ENCODE measurements at places on chromosomes 12 and 14. TPM values are rescaled to one million over a fixed set of nuclear protein-coding genes. Genes with fewer than 3 reads are reported as not detected.

The RNASE1 gene
- polyA plus RNA-seq, result 192 TPM

The KRT79 gene
- polyA plus RNA-seq, result 0.41 TPM

The FITM1 gene
- 146 TPM for polyA plus RNA-seq

The MIP gene
- polyA plus RNA-seq, result not detected

DNA sequence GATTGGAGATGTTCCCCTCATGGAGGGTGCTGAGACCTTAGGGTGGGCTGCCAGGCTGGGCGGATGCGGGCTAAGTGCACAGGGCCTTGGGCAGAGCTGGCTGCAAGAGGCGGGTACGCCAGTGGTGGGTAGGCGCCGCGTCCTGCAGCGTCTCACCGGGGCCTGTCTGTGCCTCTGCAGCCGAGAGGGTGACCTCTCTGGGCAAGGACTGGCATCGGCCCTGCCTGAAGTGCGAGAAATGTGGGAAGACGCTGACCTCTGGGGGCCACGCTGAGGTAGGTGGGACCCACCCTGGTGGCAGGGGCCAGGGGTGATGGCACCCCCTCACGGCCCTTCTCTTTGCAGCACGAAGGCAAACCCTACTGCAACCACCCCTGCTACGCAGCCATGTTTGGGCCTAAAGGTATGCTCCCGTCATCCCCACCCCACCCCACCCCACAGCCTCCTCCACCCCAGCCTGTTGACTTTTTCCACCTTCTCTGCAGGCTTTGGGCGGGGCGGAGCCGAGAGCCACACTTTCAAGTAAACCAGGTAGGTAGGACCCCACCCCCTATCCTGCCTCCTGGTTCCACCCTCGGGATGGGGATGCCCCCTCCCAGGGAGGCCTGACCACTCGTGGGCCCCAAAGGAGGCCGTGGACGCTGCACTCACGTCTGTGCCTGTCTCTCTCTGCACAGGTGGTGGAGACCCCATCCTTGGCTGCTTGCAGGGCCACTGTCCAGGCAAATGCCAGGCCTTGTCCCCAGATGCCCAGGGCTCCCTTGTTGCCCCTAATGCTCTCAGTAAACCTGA lies 1.5 kb downstream of the CRIP1 start:
- DNase-seq, result no peak

DNA sequence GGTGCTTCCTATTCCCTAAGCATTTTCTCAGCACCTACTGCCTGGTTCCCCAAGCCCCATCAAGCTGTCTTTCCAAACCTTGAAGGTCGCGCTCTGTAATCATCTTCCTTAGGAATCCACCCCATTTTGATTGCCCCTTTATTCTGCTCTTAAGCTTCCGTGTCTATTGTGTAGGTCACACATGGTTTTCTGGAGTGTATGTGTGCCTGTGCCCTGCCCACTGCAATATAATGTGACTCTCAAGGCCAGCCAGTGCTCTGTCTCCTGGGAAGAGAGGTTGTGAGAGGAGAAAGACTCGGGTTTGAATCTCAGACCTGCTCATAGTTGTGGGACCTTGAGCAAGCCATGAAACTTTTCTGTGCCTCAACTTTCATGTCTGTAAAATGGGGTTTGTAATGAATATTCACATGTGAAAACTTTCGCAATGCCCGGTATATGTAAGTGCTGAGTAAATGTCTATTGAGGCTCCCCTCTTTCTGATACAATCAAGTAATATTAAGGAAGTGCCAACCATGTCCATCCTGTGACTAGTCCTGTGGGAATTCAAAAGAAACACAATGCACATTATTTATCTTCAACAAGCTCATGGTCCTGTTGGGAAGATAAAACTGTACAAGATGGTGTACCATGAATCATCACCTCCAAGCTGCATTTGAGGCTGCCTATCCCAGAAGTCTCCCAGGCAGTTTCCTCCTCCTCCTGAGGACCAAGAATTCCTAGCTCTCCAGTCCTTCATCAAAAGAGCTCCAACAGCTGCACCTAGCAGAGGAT lies 774 bp upstream of the KRT75 start:
- no peak for DNase-seq

GRCh38 chr12:14984766-14985285 lies 12.0 kb downstream of the PDE6H start:
- no peak for DNase-seq

DNA sequence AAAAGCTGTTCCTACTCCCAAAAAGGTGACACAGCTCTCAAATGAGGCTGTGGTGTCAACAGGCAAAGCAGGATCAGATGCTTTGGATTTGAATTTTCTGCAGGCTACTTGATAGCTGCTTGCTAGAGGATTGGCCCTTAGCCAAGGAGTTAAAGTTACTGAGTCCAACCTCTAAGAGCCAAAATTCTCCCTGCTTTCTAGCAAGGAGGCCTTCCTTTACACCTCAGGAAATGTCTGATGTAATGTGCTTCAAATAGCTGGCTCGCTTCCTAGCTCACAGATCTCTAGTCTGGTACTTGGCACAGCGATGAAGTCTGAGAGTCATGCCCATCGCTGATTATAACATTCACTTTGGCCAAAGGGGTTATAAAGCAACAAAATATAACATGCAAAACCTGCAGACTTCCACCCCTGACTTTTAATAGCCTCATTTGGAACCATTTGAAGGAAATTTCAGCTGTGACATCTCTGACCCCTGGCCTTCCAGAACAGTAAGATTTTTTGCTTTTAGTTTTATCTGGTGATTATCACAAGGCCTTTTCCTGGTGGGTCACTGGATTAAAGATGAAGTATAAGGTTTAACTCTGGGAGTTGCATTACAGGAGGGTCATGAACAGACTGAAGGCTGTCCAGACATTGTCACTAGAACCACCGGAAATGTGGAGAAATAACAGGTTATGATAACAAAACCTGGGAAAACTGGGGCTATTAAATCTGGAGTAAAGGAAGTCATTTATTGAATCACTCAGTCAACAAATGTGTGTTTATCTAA lies 189.7 kb downstream of the EPS8 start:
- peak; percentile 59 for DNase-seq

DNA sequence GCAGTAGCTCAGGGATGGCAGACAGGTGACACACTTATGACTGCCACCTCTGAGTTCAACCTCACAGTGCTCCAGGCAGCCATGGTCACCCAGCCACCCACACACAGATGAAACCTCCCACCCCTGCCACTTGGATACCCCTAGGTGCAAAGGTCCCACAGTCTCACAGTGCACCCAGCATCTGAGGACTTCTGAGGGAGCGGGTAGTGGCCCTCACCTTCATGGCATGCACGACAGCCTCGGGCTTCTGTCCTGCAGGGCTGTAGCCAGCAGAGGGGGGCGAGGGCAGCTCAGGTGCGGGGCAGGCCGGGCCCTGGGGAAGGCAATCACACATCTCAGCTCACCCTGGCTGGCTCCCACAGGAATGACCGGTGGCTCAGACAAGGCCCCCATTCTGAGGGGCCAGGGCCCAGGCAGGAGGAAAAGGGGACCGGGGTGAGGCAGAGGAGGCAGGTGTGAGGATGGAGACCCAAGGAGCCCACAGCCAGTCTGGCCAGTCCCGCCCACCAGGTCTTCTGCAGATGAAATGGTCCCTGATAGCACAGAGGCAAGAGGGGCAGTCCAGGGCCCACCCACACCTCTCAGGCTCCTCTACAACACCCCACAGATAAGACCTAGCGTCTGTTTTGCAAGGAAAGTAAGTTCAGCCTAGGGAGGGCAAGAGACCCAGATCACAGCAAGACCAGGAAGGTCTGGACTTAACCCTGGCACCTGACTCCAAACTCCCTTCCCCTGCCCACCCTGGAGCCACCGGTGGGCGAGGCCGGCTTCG lies 35.8 kb downstream of the CCNK start:
- DNase-seq, result no peak

DNA sequence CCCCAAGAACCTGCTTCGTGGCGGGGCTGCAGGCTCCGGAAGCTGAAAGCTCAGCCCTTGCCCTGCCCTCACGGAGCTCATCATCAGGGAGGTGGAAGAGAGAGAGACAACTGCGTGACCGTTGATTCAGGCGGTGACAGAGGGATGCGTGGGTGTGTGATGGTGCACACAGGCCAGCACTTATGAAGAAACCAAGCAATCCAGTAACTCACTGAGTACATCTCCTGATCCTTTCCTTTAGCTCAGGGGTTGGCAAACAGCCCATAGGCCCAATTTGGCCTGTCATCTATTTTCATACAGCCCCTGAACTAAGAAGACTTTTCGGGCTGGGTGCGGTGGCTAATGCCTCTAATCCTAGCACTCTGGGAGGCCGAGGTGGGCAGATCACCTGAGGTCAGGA lies 49.9 kb downstream of the TESC start:
- DNase-seq, result no peak

DNA sequence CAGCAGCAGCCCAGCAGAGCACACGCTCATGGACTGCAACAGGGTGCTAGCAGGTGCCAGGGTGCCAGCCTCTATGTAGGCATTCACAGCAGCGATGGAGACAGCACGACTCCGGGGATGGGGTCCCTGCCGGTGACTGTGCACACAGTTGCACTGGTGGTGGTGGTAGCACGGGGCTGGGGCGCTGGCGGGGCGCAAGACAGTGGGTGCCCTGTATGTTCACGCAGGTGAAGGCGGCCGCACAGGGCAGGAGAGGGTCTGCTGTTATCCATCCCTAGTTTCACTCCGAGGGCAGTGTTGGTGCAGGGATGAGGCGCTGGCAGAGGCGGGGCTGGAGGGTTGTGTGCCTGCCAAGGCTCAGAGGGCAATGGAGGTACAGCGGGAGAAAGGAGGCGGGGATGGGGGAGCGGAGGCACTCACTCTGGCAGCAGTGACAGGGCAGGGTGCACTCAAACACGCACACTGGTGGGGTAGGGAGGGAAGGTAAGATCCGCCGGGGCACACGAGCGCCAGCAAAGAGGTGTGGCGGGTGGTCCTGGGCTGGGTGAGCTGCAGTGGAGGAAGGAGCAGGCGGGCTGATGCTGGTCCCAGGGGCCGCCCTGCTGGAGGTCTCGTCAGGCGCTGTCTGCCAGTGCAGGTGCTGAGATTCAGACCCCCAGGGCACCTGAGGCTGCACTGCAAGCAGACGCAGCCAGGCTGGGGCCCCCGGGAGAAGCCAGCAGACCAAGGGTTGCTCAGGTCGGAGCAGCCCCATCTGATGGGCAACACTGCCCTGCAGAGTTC lies 76.7 kb downstream of the GALC start:
- DNase-seq, result no peak

- no peak for DNase-seq
Observed at GRCh38 chr12:51437431-51437830, 12.8 kb downstream of the SLC4A8 start.

Data from hindlimb muscle (tissue), 1 donor.